CD8-positive, alpha-beta memory T cell (primary cell): ENCODE measurements at places on chromosomes 11 and 22. TPM values are rescaled to one million over a fixed set of nuclear protein-coding genes. Genes with fewer than 3 reads are reported as not detected.
A peak's percentile ranks its signal among the peaks of the same experiment; 100 is the strongest.

DNA sequence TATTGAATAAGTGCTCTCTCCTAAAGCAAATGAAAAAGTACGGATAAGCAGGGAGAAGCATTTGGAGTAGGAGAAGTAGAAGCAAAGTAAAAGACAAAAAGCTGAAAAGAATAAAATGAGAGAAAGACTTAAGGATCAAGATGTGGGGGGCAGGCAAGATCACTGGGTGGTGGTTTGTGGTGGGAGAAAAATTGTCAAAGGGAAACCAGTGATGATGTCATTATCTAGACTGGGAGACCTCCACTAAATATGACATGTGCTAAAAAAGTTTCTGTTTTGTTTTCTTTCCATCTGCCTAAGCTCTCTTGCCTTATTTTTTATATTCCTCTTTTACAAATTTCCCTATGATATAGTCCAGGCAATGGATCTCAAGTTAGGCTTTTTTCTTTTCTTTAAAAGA is 14.8 kb upstream of the MAML2 start:
- H3K4me1 ChIP-seq = no peaks in the 10 kb centered on the region
- no peak overlapping the region for H3K27ac ChIP-seq
- DNase-seq = peak; percentile 12
- H3K4me3 ChIP-seq = no peak overlapping the region
- no peaks in the 10 kb centered on the region for H3K27me3 ChIP-seq
- H3K36me3 ChIP-seq = peaks cover 23% of the 10 kb centered on the region

DNA sequence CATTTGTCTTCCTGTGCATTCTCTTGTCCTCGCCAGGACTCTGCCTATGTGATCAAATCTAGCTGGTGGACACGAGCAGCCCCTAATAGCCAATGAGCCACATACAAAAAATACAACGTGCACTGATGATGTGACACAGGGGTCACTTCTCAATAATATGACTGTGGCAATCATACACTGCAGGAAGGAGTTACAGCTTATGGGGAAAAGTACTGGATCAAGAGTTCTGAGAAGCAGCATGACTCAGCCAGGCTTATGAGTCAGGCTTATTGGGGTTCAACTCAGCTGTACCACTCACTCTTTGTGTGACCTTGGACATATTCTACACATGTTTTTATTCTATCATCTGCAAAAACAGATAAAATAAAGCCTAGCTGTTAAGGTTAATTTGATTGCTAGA is 889.4 kb upstream of the TENM4 start:
- H3K27ac ChIP-seq = no peak overlapping the region
- DNase-seq = no peak
- H3K4me3 ChIP-seq = no peak overlapping the region
- H3K4me1 ChIP-seq = no peaks in the 10 kb centered on the region

- H3K4me1 ChIP-seq = no peaks in the 10 kb centered on the region
- H3K4me3 ChIP-seq = no peak overlapping the region
- DNase-seq = no peak
- no peaks in the 10 kb centered on the region for H3K27me3 ChIP-seq
- H3K36me3 ChIP-seq = no peaks in the 10 kb centered on the region
Measured at GRCh38 chr11:124493016-124493655, 47.6 kb upstream of the OR8B8 start.

GRCh38 chr11:112623057-112623456 is 338.2 kb upstream of the NCAM1 start:
- no peak overlapping the region for H3K27ac ChIP-seq
- H3K4me1 ChIP-seq = no peaks in the 10 kb centered on the region
- no peak overlapping the region for H3K4me3 ChIP-seq
- no peaks in the 10 kb centered on the region for H3K27me3 ChIP-seq
- no peaks in the 10 kb centered on the region for H3K36me3 ChIP-seq

DNA sequence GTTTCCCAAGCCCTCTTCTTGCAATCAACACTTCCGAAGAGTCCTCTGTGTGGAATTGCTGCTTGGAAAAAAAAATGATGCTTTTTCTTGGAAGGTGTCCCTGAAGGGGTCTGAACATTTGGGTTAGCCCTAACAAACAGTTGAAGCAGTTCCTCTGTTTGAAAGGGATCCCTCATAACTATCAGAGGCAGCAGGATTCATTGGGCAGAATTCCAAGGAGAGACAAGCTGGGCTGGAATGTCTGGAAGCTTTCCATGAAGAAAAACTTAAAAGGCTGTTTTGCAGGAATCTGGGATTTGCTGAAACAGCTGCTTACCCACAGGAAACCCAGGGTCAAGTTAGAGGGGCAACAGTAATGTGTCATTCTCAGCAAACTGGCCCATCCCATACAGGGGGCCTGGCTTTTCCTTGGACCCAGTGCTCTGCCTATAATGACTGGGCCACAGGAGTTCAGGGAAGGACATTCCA is 3.1 kb downstream of the CSNK2A3 start:
- H3K4me1 ChIP-seq = no peaks in the 10 kb centered on the region
- no peak overlapping the region for H3K4me3 ChIP-seq
- DNase-seq = no peak
- H3K27ac ChIP-seq = no peak overlapping the region

DNA sequence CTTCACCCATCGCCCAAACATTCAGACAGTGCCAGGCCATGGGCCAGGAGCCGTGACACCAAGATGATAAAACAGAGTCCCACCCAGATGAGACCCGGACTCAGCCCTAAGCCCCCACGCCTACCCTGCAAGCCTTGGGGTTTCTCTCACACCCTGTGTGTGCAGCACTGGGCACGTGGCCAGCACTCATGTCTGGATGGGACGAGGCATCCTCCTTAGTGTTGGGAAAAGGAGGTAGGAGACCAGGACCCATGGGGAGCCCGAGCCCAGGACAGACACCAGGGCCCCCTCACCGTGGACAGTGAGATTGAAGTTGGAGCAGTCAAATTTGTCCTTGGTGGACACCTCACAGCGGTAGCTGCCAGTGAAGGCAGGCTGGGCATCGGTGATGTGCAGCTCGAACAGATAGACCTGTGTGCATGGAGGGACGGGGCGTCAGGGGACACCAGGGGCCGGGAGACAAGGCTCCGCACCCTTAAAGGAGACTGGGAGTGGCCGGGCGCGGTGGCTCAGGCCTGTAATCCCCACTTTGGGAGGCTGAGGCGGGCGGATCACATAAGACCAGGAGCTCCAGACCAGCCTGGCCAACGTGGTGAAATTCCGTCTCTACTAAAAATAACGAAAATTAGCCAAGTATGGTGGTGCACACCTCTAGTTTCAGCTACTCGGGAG is 4.2 kb downstream of the MYBPC3 start:
- no peak for DNase-seq
- H3K4me3 ChIP-seq = no peak overlapping the region
- no peak overlapping the region for H3K27ac ChIP-seq
- H3K36me3 ChIP-seq = no peaks in the 10 kb centered on the region
- no peaks in the 10 kb centered on the region for H3K27me3 ChIP-seq

- no peak overlapping the region for H3K27ac ChIP-seq
- H3K27me3 ChIP-seq = peaks cover 4% of the 10 kb centered on the region
- H3K4me1 ChIP-seq = peaks cover 18% of the 10 kb centered on the region
- peak; percentile 68 for DNase-seq
- H3K4me3 ChIP-seq = no peak overlapping the region
- H3K36me3 ChIP-seq = no peaks in the 10 kb centered on the region
Measured at GRCh38 chr11:2271077-2271326, 614 bp upstream of the ASCL2 start.

DNA sequence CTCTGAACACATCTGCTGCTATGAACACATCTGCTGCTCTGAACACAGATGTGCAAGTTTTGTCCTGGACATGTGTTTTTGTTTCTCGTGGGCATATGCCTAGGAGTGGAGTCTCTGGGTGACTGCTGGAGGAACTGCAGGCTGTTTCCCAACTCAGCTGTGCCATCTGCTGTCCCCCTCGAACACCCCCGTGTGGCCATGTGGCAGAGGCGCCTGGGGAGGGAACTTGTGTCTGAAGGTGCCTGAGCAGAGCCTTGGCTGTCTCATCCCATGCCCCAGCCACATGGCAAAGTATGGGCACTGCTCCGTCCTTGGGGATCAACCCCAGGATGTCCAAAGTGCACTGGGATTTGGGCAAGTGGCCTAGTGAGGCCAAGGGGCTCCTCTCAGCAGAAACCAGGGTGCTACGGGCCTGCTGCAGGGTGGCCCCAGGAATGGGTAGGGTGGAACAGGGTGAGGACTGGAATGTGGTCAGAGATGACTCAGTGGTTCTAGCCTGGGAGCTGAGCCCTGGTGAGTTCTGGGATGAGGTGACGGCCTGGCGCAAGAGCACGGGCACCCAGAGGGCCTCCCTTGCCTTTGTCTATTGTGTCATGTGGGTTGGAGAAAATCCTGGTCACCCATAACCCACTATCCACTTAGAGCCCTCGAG is 14.7 kb downstream of the GATD1 start:
- no peak overlapping the region for H3K4me3 ChIP-seq
- H3K27ac ChIP-seq = no peak overlapping the region
- H3K27me3 ChIP-seq = no peaks in the 10 kb centered on the region
- no peaks in the 10 kb centered on the region for H3K4me1 ChIP-seq

DNA sequence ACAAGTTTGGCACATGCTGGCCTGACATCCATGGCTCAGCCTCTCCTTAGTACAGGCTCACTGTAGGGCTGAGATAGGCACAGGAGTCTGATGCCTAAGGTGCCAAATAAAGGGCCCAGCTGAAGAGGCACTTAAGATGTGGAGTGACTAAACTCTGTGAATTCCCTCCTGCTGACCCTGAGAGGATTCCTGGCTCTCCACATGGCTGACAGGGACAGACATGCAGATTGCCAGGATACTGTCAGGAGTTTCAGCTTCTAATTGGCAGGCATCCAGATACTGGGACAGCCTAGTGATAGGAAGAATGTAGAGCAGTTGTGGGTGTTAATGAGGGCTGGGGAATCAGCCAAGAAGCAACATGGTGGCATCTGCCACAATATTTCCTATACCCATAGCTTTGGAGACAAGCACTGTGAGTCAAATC is 558.7 kb downstream of the INSC start:
- no peaks in the 10 kb centered on the region for H3K36me3 ChIP-seq
- H3K27ac ChIP-seq = no peak overlapping the region
- H3K4me3 ChIP-seq = no peak overlapping the region
- H3K27me3 ChIP-seq = no peaks in the 10 kb centered on the region

DNA sequence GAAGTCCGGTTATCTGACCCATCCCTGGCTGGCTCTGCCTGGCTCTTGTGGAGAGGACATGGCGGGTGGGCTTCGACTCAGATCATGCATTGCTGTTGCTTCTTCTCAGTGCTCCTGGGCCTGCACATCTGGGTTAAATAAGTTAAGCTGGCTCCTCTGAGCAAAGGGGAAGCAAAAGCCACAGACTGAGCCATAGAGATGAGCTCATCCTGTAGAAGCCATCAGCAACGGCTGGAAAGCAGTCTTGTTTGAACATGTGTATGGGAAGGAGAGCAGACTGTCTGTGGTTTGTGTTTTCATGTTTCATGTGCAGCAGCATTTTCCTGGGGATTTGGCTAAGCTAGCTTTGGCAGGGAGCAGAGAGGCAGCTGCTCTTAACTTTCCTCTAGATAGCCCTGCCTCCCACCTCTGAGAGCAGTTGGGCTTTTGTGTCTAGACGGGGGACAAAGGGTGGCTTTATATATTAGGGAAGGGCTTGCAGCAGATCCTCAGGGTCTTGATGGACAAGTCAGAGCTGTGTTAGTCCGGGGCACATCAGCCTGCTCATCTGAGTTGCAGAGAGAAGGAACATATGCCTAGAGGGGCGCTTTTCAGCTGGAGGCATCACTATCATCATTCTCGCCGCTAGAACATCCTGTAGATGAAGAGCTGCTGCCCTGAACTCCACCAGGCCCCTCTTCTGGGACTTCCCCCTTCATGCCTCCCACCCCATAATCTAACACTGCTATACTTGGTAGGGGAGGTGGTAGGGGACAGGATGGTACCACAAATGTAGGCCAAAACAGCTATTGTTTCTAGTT is 14.9 kb downstream of the DCPS start:
- peak overlapping the region; percentile 41 for H3K4me3 ChIP-seq
- no peaks in the 10 kb centered on the region for H3K36me3 ChIP-seq
- no peak for DNase-seq
- H3K4me1 ChIP-seq = peaks cover 26% of the 10 kb centered on the region

GRCh38 chr22:23755711-23756110 is 1.5 kb upstream of the VPREB3 start:
- no peak for DNase-seq
- H3K4me1 ChIP-seq = no peaks in the 10 kb centered on the region
- no peaks in the 10 kb centered on the region for H3K27me3 ChIP-seq
- no peak overlapping the region for H3K4me3 ChIP-seq
- no peaks in the 10 kb centered on the region for H3K36me3 ChIP-seq

- DNase-seq = no peak
- H3K4me3 ChIP-seq = no peak overlapping the region
- peaks cover 4% of the 10 kb centered on the region for H3K27me3 ChIP-seq
- H3K36me3 ChIP-seq = no peaks in the 10 kb centered on the region
- H3K27ac ChIP-seq = no peak overlapping the region
Measured at GRCh38 chr22:37410174-37411055, 16.9 kb downstream of the ELFN2 start.

- H3K27me3 ChIP-seq = no peaks in the 10 kb centered on the region
- peak; percentile 80 for DNase-seq
Measured at GRCh38 chr11:1837171-1838076, 1.4 kb upstream of the TNNI2 start.

- H3K27ac ChIP-seq = no peak overlapping the region
- no peak for DNase-seq
- H3K27me3 ChIP-seq = no peaks in the 10 kb centered on the region
- no peak overlapping the region for H3K4me3 ChIP-seq
- peaks cover 37% of the 10 kb centered on the region for H3K36me3 ChIP-seq
Measured at GRCh38 chr22:41324821-41325528, 23.6 kb downstream of the ZC3H7B start.

- H3K36me3 ChIP-seq = no peaks in the 10 kb centered on the region
- no peak overlapping the region for H3K27ac ChIP-seq
- no peak overlapping the region for H3K4me3 ChIP-seq
Measured at GRCh38 chr22:28715611-28716010, 26.0 kb downstream of the CHEK2 start.

GRCh38 chr11:2447951-2448650 is 3.3 kb downstream of the KCNQ1 start:
- no peak overlapping the region for H3K27ac ChIP-seq
- H3K36me3 ChIP-seq = no peaks in the 10 kb centered on the region
- DNase-seq = peak; percentile 42
- H3K4me3 ChIP-seq = no peak overlapping the region
- no peaks in the 10 kb centered on the region for H3K27me3 ChIP-seq
- peaks cover 47% of the 10 kb centered on the region for H3K4me1 ChIP-seq

DNA sequence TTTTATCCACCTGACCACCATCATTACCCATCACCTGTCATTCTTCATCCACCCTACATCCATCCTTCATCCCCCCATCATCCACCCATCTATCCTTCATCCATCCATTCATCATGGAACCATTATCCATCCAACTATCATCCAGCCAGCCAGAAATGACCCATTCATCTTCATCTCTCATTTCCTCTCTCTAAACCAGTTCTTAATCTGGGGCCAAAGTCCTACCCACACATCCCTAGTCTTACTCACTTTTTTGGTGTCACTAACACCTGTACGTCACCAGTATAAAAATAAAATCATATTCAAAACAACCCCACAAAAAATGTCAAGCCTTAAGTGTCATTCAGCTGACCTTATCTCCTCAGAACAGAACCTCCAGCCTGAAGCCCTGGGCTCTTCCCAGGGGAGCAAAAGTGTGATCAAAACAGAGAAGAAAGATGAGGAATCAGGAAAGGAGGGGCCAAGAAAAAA is 12.3 kb downstream of the SPI1 start:
- no peaks in the 10 kb centered on the region for H3K36me3 ChIP-seq
- no peaks in the 10 kb centered on the region for H3K27me3 ChIP-seq
- H3K4me3 ChIP-seq = no peak overlapping the region
- no peak overlapping the region for H3K27ac ChIP-seq
- DNase-seq = no peak
- no peaks in the 10 kb centered on the region for H3K4me1 ChIP-seq

The SBF1 gene
- 150 TPM for total RNA-seq

The SLC22A12 gene
- total RNA-seq = not detected

The DBX1 gene
- total RNA-seq = not detected

The MS4A6E gene
- total RNA-seq = not detected
